ENCODE measurements at places on chromosomes 12 and 14. TPM values are rescaled to one million over a fixed set of nuclear protein-coding genes. Genes with fewer than 3 reads are reported as not detected.

Gene RASAL1
- total RNA-seq = not detected

Gene PHLDA1
- total RNA-seq = 42.5 TPM

Gene ARHGDIB
- total RNA-seq = 636 TPM

Gene SPTB
- total RNA-seq = not detected

Gene DIO2
- not detected for total RNA-seq

Gene CLEC6A
- total RNA-seq = not detected

Gene BBS10
- total RNA-seq = 12.1 TPM

Gene IFI27
- total RNA-seq = 22.2 TPM

Gene CD4
- not detected for total RNA-seq

Gene TMEM253
- not detected for total RNA-seq

Gene PLBD1
- 0.10 TPM for total RNA-seq

Gene TAS2R42
- not detected for total RNA-seq

Gene PLA2G1B
- not detected for total RNA-seq

Gene DUSP6
- 473 TPM for total RNA-seq

Gene OTX2
- total RNA-seq = not detected

Gene SLC5A8
- not detected for total RNA-seq

Gene PARP2
- 11.4 TPM for total RNA-seq

Gene KLRC1
- not detected for total RNA-seq

Gene DPF3
- 4.2 TPM for total RNA-seq

Gene PLEKHD1
- not detected for total RNA-seq

Gene KRT85
- total RNA-seq = not detected

Gene PTGDR
- not detected for total RNA-seq

Gene GALNT8
- total RNA-seq = 0.33 TPM

Gene ARHGEF25
- 0.10 TPM for total RNA-seq

Gene SYNE3
- total RNA-seq = 12.7 TPM

Gene RNASE3
- total RNA-seq = not detected

Gene TMCC3
- total RNA-seq = 16.0 TPM

Gene SLC22A17
- 1.6 TPM for total RNA-seq

Gene GRIP1
- total RNA-seq = under 0.01 TPM

Gene CLEC12A
- not detected for total RNA-seq

Gene ST8SIA1
- total RNA-seq = under 0.01 TPM

Gene FGF23
- not detected for total RNA-seq
